Activated CD4-positive, alpha-beta memory T cell treated with anti-CD3 and anti-CD28 coated beads, Interleukin-2, amount 10 ng/mL, durations not matched to agents 7 days and 5 days (primary cell): ENCODE measurements at places on chromosomes 4 and X. TPM values are rescaled to one million over a fixed set of nuclear protein-coding genes. Genes with fewer than 3 reads are reported as not detected.

DNA sequence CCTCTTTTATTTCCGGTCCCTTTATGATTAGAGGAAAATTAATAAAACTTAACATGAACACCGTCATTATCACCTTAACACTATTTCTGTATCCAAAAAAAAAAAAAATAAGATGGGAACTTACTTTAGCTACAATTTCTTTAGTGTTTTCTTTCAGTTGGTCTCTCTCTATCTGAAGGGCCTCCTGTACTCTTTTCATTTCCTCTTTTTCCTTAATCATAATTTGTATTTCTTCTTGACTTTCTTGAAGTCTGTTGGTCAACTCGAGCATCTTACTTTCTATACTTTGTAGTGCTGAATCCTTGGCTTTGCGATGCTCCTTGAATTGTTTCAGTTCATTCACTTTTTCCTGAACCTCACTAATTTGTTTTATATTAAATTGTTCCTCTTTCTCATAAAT lies 45.3 kb upstream of the BDH2 start:
- DNase-seq, result no peak

- no peak for DNase-seq
Measured at GRCh38 chrX:63764946-63765345, 20.1 kb downstream of the ARHGEF9 start.

CLNK gene
- total RNA-seq, result 0.10 TPM

PRKG2 gene
- total RNA-seq, result 0.60 TPM

BGN gene
- total RNA-seq, result not detected

GRCh38 chr4:65083076-65083475 lies 587.2 kb downstream of the EPHA5 start:
- DNase-seq, result no peak

DNA sequence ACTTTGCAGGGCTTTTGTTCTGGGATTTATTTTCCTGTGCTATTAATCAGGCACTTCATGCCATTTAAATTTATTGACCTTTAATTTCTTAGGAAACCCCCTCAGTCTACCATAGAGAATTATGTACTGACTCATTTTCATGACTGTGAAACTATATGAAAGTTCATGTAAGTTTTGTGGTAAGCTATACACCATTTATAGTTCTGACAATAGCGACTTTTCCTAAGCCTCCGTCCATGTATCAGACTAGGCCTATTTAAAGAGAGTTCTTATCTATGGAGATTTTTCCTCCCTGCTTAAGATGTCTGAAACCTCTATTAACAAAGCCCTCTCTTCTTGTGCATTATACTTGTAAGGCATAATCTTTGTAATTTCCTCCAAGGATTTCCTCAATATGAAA lies 111.6 kb downstream of the AFF2 start:
- no peak for DNase-seq

- DNase-seq, result no peak
Measured at GRCh38 chr4:163681208-163681821, 186.8 kb downstream of the TMA16 start.

DNA sequence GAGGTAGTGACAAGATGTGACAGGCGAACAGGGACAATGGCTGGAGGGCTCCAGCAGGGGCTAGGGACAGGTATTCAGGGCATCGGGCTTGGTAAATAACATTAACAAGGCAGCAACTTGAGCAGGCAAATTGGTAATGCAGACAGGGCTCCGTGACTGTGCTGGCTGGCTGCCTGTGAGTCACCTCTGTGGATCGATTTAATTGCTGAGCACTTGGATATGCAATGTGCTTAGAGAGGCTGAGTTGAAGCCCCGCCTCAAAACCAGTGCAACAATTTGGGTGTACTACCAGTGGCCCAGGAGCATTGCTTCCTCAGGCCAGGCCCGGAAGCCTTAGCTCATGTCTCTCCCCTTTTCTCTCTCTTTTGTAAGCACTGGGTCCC lies 19.5 kb downstream of the CNGA2 start:
- DNase-seq, result no peak

- no peak for DNase-seq
Measured at GRCh38 chr4:39528061-39528465, 824 bp upstream of the UGDH start.

GRCh38 chrX:14501327-14501726 lies 28.0 kb upstream of the GLRA2 start:
- no peak for DNase-seq

DNA sequence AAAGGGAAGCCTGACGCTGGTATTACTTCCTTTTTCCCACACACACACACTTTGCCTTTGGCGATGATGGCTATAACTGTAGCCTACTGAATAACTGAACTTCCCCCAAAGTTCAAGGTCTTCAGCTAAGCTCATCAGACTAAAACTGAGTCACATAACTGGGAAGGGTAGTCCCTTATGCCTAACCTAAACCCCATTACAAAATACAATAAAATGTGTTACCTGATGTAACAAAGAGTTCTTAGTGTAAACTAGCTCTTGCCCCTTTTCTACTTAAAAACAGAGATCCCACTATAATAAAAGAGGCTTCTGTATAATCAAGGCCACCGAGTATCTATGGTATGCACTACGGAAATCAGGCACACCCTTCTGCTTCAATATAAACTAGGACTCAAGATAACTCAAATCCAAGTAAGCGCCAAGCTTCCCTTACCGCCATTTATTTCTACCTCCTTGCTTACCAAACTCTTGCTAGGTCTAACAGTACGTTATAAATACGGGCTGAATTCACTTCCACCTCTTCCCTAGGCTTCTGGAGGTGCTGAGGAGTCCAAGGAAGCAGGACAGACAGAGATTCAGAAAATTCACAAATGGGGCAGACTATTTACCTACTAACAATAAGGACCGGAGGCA lies 2.4 kb downstream of the OTUD4 start:
- DNase-seq, result no peak

- DNase-seq, result peak; percentile 23
Measured at GRCh38 chrX:13755254-13755653, 20.7 kb downstream of the OFD1 start.

LUZP4 gene
- not detected for total RNA-seq

FAM13A gene
- 10.1 TPM for total RNA-seq

GRCh38 chr4:83221897-83222441 lies 62.6 kb downstream of the COQ2 start:
- DNase-seq, result no peak

DNA sequence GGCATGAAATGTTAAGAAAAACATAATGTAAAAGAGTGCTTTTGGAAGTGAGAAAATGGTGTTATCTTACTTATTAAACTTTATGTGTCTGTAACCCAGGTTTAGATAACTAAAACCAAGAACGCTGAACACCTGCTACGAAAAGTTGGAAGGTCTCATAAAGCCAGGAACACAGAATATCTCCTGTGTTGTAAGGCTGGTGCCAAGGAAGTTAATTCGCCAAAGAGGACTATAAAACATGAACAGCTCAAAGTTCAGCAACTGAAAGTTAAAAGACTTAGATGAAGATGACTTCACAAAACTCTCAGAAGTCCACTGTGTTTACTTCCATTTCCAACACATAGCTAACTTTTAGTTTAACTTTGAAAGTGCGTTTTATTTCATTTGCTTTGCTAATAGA lies 54.3 kb downstream of the GPRIN3 start:
- no peak for DNase-seq

RHOXF2B gene
- total RNA-seq, result not detected

- DNase-seq, result no peak
Measured at GRCh38 chrX:2484721-2485648, 15.8 kb downstream of the DHRSX start.

FAT4 gene
- total RNA-seq, result not detected

- DNase-seq, result no peak
Measured at GRCh38 chr4:89909889-89910288, 15.2 kb downstream of the MMRN1 start.
